ENCODE measurements at places on chromosomes 7 and 10.

DNA sequence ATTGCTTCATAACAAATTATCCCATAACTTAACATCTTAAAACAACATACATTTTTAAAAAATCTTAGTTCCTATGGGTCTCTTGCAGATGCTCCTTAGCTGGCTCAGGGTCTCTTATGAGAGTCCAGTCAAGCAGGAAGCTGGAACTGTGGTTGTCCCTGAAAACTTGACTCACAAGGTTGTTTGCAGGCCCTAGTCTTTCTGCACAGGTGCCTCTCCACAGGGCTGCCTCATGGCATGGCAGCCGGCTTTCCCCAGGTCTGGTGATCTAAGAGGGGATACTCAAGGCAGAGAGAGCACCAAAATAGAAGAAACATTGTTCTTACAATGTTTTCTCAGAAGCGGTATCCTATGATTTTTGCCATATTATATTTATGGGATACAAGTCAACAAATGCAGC lies 127.1 kb downstream of the CDK14 start:
- no peak for DNase-seq

- DNase-seq = no peak
Observed at GRCh38 chr7:133846203-133846945, 280.8 kb upstream of the LRGUK start.

- DNase-seq = no peak
Observed at GRCh38 chr10:71641986-71642385, 77.6 kb downstream of the C10orf105 start.

GRCh38 chr7:80312139-80312661 lies 177.6 kb downstream of the GNAI1 start:
- no peak for DNase-seq

GRCh38 chr10:5532307-5532605 lies 7.5 kb downstream of the CALML3 start:
- DNase-seq = no peak
